AG04449 (cell line): ENCODE measurements at places on chromosomes 4 and X.

GRCh38 chrX:9317176-9317575 lies 147.7 kb upstream of the TBL1X start:
- no peak for DNase-seq

GRCh38 chr4:137180349-137180748 lies 351.9 kb downstream of the PCDH18 start:
- DNase-seq, result no peak

DNA sequence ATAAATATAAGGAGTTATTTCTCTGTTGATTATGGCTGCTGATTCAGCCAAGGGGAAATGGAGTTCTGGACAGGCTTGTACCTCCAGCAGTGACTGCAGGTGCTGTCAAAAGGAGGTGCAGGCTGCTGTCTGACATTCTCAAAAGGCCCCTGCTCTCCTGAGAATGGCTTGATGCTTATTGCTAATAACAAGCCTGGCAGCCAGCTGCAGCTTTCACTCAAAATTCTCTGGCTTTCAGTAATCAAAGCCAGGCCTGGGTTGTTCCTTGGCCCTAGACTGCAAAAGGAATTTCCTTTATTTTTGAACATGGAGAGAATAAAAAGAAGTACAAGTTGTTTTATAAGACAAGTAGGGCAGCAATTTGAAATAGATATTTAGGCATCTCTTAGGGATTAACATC lies 575.9 kb downstream of the MID1IP1 start:
- DNase-seq, result no peak

DNA sequence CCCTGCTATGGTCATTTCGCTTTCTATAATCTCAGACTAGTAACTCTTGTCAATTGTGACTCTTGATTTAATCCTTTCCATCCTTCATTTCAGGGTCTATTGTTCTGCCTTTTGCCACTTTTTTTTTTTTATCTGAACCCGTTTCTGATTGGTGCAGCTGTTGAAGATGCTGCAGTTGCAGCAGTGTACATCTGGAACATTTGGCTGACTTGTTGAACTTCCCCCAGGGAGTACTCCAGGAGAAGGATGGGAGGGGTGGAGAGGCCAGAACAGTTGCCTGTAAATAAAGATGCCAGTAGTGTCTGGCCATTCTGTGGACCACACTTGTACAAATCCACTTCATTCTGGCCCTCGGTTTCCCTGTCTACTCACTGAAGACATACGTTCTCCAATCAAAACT lies 1.0 kb upstream of the EDA start:
- no peak for DNase-seq

DNA sequence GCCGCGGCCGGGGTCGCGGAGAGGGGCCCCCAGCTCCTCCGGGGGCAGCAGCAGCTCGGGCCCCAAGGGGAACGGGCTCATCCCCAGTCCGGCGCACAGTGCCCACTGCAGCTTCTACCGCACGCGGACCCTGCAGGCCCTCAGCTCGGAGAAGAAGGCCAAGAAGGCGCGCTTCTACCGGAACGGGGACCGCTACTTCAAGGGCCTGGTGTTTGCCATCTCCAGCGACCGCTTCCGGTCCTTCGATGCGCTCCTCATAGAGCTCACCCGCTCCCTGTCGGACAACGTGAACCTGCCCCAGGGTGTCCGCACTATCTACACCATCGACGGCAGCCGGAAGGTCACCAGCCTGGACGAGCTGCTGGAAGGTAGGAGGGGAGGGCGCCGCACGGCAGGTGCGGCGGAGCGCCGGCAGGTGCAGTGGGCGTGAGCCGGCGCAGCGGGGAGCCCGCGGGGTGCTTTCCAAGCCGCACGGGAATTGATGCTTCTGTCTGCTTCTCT lies 886 bp downstream of the DCLK2 start:
- no peak for DNase-seq

DNA sequence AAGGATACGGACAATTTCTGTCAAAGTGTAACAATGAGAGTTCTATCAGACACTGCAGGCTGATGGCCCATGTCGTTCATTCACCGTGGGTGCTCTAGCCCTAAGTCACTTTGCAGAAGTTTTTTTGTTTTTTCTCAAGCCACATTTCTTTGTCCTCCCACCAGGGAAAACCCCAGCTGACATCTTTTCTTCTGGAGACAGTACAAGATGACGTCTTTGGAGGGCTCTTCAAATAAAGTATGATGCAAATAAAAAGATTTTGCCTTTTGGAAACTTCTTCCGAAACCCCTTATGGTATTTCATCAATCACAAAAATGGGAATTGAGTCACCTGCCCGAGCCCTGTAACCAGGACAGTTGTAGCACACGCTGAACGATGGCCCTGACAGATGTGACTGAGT lies 73.2 kb downstream of the TRAPPC11 start:
- no peak for DNase-seq

DNA sequence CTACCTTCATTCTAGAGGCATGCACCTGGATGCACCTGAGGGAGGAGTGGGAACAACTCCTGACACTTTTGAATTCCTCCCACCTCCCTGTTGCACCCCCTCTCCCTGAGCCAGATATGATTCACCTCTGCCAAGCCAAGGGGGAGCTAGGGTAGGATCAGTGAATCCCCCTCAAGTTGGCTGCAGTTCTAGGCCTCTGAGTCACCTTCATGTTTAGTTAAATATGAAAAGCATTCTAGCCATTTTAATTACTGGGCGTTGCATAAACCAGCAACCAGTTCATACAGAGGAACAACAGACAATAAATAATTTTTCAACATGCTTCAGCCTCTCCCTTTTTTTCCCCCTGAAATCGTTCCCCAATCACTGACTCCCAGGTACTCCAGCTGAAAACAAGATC lies 1440.2 kb downstream of the ADGRL3 start:
- no peak for DNase-seq

DNA sequence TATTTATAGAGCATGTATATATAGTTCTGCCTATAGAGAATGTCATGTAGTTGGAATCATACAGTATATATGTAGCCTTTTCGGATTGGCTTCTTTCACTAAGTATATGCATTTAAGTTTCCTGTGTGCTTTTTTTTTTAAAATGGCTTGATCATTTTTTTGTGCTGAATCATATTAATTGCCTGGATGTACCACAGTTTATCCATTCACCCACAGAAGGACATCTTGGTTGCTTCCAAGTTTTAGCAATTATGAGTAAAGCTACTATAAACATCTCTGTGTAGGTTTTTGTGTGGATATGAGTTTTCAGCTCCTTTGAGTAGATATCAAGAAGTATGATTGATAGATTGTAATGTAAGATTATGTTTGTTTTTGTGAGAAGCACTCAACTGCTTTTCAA lies 23.8 kb downstream of the PTTG2 start:
- no peak for DNase-seq

DNA sequence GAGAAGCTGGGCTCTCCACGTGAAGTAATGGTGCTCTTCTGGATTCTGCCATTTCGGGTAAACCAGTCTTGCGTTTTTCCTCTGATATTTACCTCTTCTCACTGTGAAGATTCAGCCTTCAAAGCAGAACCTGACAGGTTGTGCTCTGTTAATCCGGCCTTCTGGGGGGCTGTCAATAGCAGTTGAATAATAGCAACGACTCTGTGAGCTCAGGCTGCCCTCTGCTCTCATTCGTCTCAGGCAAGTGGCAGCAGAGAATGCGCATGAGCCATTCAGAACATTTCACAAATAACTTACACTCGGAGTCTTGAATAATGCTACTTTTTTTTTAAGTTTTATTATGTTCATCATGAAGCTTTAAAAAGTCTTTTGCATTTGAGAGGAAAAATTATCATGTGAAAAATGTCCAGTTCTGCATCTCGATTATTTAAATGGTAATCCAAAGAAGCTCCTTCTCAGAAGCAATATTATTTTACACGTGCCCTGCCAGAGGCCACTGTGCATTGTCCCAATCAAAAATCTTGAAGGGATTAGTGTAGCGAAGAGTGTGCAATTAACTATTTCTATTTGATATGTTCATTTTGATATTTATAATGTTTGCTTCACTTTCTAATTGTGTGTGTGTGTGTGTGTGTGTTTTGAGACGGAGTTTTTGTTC lies 354.2 kb upstream of the FAT1 start:
- no peak for DNase-seq

DNA sequence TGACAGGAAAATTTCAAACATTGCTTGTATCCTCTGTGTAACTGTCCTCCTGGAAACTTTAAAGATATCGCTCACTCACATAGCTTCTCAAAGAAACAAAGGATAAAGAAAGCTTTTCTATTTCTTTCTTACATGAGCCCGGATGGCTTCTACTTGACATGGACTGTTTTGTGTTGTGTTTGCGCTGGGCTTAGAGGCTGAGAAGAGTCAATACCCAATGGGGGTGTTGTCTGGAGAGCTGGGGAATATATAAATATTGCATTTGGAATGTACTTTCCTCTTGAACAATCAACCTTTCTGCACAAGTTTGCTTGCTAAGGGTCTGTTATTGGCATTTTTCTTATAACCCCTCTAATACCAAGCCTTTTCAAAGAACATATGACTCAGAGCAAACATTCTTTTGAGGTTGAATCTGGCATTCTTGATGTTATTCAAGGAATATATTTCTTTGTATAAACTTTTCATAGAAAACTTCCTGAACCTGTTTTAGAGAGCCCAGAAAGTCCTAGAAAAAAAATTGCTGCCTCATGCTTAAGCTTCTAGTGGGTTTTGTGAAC lies 331.9 kb downstream of the PACRGL start:
- no peak for DNase-seq

DNA sequence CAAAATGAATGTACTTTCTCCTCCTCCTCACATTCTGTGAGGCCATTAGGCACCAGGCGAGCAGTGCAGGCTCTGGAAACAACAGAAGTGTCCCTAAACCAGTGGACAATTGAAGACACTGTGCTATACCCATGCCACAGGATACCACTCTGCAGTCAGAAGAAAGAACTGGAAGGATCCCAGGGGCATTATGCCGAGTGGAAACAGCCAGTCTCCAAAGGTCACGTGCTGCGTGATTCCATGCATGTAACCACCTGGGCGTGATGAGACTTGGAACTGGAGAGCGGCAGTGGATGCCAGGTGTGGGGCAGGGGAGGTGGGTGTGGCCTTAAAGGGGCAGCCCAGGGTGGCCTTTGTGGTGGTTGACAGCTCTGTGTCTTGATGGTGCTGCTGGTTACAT lies 139.4 kb downstream of the EVC2 start:
- DNase-seq, result no peak

DNA sequence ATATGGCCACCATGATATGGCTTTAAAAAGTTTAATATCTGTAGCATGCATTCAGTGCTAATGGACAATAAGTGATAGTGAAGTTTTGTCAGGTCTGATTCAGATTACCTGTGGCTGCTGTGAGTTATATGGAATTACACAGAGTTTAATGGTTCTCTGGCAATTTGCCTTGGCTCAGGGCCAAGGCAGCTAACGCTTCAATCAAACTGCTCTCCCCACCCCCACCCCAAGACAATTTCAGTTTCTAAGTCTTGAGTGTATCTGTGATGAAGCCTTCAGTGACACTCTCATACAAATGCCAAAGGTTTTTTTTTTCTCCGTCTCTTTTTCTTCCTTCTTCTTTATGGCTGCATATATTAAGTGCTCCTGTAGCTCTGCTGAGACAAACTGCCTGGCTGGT lies 106.6 kb downstream of the SHROOM4 start:
- DNase-seq, result no peak

GRCh38 chrX:57368158-57368557 lies 81.7 kb downstream of the FAAH2 start:
- DNase-seq, result no peak

DNA sequence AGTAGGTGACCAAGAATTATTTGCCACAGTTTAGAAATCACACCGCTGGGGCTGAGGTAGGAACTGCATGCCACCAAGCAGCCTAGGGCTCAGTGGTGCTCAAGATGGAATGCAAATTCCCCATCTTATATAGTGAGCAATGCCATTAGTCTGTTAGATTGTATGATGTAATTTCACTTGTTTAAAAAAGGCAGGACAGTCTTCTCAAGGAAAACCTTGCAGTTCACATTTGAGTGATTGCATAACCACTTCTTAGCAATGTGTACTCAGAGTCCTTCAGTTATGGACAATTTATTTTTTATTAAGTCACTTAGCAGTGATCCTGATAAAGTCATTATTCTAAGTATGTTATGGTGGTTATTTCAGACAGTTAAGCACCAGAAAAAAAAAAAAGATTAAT lies 142.9 kb upstream of the SFRP2 start:
- DNase-seq, result no peak

DNA sequence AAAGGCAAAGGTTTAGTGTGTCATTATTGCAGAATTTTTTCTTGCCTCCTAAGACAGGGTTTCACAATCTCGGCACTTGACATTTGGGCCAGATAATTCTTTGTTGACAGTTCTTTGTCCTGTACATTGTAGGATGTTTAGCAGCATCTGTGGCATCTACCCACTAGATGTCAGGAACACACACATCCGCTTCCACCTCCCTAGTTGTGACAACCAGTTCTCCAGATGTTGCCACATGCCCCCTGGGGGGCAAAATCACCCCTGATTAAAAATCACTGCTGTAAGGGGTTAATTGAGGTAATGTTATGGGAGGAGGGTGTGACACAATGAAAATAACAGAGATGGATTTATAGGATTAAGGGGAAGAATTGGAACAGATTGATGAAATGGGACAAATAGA lies 75.3 kb downstream of the HMGB2 start:
- DNase-seq, result no peak

- no peak for DNase-seq
These were observed at the start of gene FAAH2 for GRCh38 chrX:57286507-57287251. Gene FAAH2 (plus strand): TSS chrX:57286706. CDS start chrX:57286826, 120 bp downstream.

GRCh38 chr4:173564461-173564860 lies 34.4 kb upstream of the HAND2 start:
- no peak for DNase-seq

DNA sequence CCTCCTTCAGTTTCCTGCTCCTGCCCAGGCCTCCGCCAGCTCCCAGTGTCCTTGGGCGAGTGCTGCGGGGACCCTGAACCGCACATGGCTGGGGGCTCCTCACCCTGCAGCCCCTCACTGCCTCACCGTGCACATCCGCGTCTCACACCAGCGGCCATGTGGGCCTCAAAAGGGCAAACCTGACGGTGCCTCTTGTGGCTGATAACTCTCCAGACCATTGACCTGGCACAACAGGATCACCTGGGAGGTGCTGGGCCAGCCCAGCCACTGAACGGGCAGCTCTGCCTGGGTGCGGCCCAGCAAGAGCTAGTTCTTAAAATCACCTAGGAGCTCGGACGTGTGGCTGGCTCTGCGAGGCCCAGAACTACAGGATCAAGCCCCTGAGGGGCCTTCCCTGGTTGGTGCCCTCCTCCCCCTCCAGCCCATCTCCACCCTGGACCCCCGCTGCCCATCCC lies 4.1 kb upstream of the S100P start:
- DNase-seq, result no peak

- DNase-seq, result no peak
These were observed 134.5 kb upstream of the SPRY1 start for GRCh38 chr4:123262080-123262479.

DNA sequence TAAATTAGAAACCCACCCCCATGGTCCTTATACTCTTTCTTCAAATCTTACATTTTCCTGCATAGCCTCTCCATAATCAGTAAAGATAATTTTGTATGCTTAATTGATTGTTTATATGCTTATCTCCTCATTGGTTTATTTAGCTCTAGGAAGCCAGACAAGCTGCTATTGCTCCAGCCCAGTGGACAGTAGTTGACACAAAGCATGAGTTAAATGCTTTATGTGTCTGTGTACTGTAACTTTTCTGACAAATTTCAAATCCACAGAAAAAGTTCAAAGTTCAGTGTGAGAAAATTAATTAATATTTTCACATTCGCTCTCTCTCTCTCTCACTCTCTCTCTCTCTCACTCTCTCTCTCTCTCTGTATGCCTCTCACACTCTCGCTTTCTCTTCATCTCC lies 181.7 kb downstream of the GABRB1 start:
- no peak for DNase-seq

GRCh38 chr4:47160095-47160494 lies 128.7 kb downstream of the GABRB1 start:
- DNase-seq, result no peak
